ENCODE measurements at places on chromosomes 3 and 15. TPM values are rescaled to one million over a fixed set of nuclear protein-coding genes. Genes with fewer than 3 reads are reported as not detected.

The CLDN18 gene
- not detected for total RNA-seq

The LARP6 gene
- total RNA-seq, result 11.3 TPM

The SMAD6 gene
- 19.9 TPM for total RNA-seq

The LRRC31 gene
- not detected for total RNA-seq

The CD200 gene
- total RNA-seq, result 4.7 TPM

The RASGRF1 gene
- 0.98 TPM for total RNA-seq

The PIERCE2 gene
- total RNA-seq, result 0.76 TPM

The LRRIQ4 gene
- total RNA-seq, result not detected

The MFGE8 gene
- total RNA-seq, result 53.8 TPM

The DNAH12 gene
- total RNA-seq, result under 0.01 TPM

The RHCG gene
- not detected for total RNA-seq

The XCR1 gene
- not detected for total RNA-seq

The PRR23C gene
- total RNA-seq, result not detected

The AHSG gene
- 0.09 TPM for total RNA-seq

The TGM5 gene
- total RNA-seq, result not detected

The PRR20G gene
- total RNA-seq, result not detected

The TICRR gene
- total RNA-seq, result 0.69 TPM

The STRIT1 gene
- total RNA-seq, result not detected

The SERPINI2 gene
- not detected for total RNA-seq

The SPSB4 gene
- total RNA-seq, result under 0.01 TPM
